HCEC 1CT (cell line): ENCODE measurements at places on chromosomes 7 and 10.

- DNase-seq = no peak
Observed at GRCh38 chr7:50970092-50970491, 187.4 kb upstream of the GRB10 start.

DNA sequence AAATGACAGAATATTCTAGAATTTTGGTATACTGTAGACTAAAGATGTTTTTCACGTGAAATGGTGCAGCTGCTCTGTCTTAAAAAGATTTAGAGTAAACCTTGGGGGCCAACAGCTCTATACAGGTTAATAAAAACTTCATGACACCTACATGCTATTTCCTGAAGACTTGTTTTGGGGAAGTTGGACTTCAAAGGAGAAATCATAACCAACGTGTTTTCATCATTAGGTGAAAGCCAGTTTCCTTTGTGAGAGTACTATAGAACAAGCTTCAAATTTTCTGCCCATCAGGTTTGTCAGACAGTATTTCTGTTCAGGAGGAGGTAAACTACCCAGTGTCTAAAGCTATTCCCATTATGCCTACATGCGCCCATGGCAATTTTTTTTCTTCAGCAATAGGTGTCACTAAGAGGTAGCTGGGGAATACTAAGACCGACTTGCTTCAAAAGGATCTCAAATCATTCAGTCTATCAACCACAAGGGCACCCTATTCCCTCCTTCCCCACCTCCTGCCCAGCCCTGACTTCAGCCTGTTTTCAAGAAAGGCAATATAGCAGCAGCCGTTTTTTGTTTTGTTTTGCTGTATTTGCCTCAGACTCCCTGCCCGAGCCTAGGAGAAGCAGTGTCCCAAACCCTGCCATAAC, 237.3 kb upstream of the SP8 start:
- no peak for DNase-seq

GRCh38 chr10:71216363-71216695, 4.0 kb downstream of the UNC5B start:
- DNase-seq = no peak

DNA sequence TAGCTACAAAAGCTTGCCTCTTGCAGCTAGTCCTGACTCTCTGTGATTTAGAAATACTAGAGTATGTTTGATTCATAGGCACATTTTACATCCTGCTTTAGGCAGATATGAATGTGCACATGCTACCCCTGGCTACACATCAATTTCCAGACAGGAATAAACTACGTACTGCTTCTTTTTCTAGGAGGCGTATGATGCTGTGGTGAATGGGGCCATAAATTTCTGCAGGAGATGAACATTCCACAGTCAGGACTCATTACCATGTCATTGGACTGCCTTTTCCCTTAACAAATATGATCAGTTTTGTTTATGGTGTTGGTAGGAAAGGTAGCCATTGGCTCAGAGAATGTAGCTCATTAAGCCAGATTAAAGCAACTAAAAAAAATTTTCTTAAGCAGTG, 50.1 kb upstream of the IFRD1 start:
- peak; percentile 82 for DNase-seq

- peak; percentile 9 for DNase-seq
Observed at GRCh38 chr7:157502701-157503111, 165.9 kb downstream of the DNAJB6 start.

GRCh38 chr10:113945075-113945686, 90.7 kb downstream of the NHLRC2 start:
- peak; percentile 22 for DNase-seq

- no peak for DNase-seq
Observed at GRCh38 chr10:75356484-75356883, 45.1 kb downstream of the ZNF503 start.

GRCh38 chr10:50407076-50407801, 155.9 kb upstream of the ASAH2 start:
- no peak for DNase-seq

DNA sequence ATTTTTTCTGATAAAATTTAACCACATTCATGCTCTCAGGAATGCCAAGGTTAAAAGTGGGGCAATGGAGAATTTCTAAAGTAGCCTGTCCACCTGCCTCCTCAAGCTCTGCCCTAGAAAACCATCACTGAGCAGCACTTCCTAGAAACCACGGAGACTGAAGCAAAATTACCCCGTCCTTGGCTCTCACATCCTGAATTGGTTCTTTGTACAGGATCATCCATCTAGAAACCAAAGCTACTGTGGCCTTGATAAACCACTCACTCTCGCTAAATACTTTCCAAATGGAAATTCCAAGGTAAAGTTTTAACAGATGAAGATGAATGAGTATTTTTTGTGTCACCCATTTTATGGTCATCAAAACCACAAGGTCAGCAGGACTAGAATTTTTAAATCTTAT, 96.6 kb downstream of the AVL9 start:
- DNase-seq = no peak

GRCh38 chr10:113965683-113966082, 78.0 kb upstream of the ADRB1 start:
- no peak for DNase-seq

- peak; percentile 12 for DNase-seq
Observed at GRCh38 chr7:2444476-2444875, 31.7 kb downstream of the GRIFIN start.

DNA sequence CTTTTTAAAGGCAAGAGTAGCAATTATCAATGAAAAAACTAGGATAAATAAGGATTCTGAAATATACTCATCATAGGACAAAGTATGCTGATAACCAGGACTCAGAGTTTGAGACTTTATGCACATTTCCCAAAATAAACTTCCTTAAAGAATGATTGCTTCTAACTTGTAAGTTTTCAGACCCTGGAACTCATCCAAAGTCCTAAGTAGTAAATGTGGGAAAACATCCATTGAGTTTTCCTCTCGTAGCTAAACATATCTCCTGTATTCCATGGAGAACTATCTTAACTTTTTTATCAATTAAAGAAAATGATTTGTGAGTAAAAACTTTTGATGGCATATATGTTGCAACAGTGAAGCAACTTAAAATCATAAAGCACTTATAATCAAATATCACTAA, 285.2 kb upstream of the KLF6 start:
- DNase-seq = no peak

DNA sequence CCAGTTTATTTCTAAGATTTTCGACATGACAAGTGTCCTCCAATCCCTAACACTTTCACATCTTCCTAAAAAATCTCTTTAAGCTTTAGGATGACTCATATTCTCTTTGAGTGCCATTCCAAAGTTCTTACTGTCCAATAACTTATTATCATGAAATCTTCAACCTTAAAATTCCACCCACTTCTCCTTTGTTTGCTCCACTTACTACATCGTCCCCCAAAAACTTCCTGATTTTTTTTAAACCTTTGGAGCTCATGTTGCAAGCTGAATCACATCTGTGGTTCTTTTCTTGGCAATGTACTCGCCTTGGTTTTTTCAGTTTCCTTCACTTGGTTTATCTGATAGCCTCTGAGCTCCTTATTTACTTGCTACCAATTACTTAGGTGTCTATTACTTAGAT, 39.2 kb upstream of the JCAD start:
- DNase-seq = peak; percentile 93

GRCh38 chr7:36309716-36310115, 79.9 kb upstream of the ANLN start:
- DNase-seq = no peak

- no peak for DNase-seq
Observed at GRCh38 chr10:87715552-87716347, 56.1 kb downstream of the PAPSS2 start.

DNA sequence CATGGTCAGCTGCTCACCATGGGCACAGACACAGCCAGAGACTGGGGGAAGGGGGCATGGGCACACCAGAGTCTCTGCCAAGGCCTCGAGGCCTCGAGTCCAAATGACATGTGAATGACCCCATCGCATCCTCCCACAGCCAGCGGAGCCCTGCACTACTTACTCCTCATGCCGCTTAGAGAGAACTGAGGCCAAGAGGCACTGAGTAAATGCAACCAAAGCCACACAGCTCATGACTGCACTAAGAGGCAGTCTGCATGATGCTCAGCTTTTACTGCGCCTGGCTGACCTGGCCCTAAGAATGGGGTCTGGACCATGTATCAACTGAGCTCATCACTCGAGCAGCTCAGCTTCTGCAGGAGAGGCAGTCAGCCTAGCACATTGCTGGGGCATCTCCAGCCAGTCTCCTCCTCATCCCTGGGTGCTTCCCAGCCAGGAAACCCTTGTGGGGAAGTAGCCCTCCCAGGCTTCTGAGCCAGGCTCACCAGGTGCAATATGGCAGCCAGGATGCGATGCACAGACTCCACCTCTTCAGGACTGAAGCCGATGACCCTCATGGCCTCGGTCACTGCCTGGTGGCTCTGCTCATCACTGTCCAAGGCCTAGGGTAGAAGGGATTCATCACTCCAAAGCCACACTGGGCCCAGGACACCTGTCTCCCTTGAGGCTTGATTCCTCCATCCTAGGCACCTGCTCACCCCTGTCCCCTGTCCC, 7.5 kb downstream of the MYO1G start:
- DNase-seq = no peak

DNA sequence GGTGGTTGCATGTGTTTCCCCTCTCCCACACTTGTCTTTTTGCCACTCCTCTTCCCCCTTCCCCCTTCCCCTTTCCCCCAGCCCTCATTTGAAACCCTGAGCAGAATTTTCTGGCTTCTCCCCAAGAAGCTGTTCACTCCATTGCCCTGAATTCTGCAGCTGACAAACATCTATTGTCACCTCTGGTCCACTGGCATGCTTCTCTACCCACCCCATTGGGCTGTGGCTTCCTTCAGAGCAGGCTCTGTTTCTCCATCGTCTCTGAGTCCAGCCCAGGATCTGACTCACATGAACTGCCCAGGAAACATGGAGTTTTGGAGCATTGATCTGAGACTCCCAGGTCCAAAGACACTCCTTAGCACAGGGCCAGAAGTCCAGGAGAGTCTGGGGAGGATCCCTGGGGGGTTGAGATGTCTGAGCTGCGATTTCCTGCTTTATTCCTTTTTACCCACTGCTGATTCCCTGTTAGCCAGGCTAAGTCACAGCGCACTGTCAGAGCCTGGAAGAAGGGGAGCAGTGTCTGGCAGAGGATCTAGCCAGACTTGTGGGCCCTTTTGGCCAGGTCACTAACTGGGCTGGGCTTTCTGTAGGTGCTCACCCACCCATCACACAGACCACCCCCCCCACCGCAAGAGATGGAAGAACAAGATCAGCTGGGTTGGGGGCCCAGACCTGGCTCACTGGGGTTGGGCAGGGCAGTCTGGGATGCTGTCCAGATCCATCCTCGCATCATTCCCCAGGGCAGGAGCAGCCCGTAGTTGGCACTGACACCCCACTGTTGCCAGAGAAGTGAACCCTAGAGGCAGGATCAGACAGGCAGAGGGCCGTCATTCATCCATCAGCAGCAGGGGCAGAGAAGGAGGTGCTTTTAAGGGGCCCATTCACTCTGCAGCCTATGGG, 3.5 kb downstream of the CHAT start:
- DNase-seq = no peak

GRCh38 chr7:17962652-17963051, 22.4 kb upstream of the SNX13 start:
- no peak for DNase-seq

DNA sequence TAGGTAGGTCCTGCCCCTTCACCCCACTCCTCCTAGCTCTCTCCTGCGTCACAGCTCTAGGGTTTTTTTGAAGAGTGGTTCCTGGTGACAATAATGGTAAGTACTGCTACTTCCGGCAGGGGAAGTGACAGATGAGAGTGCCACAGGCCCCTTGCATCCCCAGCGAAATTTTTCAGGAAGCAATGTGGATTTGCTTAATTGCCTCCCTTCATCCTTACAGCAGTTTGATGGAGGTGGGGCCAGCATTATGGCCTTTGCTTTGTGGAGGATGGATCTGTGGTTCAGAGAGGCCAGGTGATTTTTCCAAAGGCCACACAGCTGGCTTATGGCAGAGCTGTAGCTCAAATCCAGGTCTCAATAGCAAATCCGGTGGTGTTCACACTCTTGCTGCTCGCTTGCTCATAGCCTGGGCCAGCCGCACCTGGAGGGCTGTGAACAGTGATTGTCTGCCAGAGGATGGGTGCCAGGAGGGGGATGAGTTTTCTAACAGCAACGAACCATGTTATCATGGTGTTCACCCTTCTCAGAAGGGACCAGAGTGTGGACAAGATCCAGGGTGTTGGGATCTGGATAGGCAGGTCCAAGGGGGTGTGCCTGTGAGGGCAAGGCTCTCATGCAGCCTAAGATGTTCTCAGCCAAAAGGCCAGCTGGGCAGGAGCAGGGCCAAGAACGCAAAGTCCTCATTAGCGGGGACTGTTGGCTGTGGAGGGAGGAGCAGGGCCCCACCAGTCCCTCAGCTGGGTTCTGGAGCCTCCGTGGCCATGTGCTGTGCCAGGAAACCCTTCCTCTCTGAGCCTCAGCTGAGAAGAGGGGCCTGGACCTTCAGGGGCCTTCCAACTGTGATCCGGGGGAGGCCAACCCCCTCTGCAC, 89.0 kb downstream of the EMX2 start:
- DNase-seq = no peak

DNA sequence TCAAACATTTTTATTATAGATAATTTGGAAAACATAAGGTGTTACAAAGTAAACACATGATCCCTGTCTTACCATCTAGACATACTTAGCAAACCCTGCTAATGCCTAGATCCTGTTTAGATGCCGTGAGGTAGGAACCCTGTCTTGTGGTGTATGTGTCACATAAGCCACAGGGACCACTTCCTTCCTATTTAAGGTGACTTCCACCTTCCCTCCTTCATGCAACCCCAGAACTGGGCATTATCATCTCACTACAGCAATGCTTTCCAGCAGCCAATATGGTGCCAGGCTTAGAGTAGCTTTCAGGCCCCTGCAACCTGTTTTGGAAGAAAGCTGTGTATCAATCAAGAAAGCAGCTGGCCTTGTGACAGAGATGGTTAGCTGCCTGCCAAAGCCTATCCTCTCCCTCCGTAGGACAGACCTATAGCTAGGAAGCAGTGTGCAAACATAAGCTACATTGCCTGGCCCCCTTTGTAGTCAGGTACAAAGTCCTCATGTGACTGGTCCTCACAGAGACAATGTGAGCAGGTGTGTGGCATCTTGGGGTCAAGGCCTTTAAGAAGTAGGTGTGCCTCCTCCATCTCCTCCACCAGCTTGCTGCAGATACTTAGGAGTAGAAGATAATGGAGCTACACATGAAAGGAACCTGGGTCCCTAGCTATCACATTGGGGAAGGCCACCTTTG, 146.8 kb downstream of the SPAG6 start:
- DNase-seq = no peak

DNA sequence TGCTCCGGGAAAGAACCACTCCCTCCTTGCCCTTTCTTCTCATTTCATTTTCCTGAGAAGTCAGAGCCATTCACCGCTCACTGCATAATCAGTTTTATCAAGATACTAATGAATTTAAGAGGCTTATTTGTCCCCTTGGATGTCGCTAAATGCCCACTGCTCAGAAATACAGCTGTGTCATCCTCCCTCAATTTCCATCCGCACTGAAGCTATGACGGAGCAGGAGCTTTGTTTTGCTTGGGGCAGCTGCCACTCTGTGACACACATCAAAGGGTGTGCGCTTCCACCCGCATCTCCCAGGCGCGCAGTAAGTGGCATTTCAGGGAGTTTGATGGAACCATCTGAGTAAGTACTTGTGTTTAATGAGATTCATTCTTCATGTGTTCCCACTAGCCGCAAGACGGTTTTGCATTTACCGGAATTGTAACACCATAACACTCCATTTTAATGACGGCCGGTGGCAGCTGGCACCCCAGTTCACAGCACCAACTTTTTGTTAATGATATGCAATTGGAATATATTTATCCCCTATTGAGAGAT, 103.8 kb upstream of the PARD3 start:
- DNase-seq = no peak

- DNase-seq = no peak
Observed at GRCh38 chr7:111841596-111842205, 279.4 kb upstream of the IMMP2L start.

- DNase-seq = peak; percentile 28
Observed at GRCh38 chr10:51092402-51092801, 18.1 kb downstream of the PRKG1 start.

- DNase-seq = no peak
Observed at GRCh38 chr10:29670761-29671160, 36.0 kb upstream of the SVIL start.
